ENCODE measurements at places on chromosomes 1 and 21.

DNA sequence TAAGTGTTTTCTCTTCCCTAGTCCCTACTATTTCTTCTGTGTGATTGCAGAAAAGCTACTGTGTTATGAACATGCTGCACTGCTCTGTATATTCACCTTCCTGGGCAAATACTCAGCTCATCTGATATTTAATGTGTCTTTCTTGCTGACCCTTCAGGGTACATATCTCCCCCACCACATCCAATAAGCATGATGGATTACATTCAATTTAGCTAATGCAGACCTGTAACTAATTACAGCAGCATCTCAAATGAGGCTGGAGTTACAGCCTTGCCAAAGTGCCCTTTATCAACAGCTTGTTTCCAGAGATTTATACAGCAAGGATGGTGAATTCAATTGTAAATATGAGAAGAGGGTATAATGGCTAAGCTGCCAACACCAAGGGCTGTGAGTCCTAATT, 144.0 kb downstream of the KCNH1 start:
- no peak for DNase-seq

GRCh38 chr1:2986549-2987305, 34.5 kb upstream of the ACTRT2 start:
- DNase-seq = no peak

DNA sequence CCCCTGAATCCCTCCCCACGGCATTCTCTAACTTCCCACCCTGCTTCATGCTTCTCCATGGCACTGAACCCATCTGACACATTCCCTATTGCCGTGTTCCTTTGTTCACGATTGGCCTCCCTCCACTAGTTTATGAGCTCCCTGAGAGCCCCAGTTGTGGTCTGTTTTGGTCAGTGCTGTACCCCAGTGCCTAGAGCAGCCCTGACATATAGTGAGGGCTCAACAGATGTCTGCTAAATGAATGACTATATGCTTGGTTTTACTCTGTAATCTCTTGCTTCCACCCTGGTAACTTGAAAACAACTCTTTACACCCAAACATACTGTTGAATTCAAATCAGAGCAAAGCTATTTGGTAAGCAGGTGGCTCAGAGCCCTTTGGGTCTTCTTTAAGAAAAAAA, 171.1 kb upstream of the EDN2 start:
- DNase-seq = no peak

- DNase-seq = no peak
Observed at GRCh38 chr1:224500796-224501195, 66.2 kb upstream of the WDR26 start.

DNA sequence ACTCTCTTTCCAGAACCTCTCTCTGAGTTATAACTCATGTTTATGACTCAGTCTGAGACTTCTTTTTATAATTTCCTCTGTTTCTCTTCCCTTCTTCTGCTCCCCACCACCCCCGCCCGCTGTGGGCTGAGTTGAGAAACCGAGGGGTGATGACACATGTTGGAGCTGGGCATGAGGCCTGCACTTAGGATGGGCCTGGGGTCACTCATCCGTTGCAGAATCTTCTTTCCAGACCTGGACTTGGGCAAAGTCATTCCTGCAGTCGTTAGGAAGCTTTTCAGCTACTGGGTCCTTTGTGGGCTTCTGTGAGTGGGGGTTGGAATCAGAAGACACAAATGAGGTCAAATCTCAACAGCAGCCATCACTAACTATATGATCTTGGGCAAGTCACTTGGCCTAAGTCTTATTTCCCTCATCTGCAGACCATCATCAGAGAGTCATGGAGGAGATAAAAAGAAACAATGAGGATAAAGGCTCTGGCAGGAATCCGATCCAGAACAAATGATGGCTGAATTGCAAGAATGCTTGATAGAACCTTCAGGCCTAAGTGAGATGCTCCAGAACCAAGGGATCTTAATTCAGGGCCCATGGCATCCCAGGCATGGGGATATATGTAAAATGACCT, 53.4 kb downstream of the RPS6KA1 start:
- no peak for DNase-seq

DNA sequence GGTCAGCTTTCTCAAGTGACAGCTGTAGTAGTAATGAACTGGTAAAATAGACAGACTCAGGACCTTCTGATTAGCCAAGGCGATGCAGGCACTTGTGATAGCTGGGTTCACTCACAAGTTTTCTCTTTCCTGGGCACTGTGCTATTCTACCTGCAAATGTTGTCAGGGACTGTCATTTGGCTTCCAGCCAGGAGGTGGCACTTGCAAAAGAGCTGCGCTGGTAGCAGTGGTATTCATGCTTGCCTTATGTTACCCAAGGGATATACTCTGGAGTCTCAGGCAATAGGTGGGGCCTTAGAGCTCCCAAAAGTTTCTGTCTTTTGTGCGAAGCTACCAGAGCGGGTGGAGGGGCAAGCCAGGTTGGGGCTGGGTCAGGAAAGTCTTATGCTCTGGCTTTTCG, 23.5 kb downstream of the IFI44 start:
- DNase-seq = peak; percentile 47

DNA sequence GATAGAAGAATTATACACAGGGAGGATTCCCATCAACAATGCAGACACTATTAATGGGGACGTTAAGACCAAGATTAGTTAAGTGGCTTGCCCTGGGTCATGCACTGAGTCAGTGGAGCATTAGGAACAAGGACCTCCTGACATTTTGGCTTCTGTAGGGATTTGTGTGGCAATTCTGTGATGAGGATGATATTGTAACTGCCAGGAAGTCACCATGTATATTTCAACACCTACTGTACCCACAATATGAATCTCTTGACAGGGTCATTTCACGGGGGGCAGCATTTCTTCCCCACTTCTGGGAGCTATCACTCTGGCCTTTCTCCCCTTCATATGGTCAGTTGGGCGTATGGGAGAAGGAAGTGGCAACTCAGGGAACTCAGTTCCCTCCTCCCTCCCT, 134.9 kb downstream of the RUNX1 start:
- no peak for DNase-seq

DNA sequence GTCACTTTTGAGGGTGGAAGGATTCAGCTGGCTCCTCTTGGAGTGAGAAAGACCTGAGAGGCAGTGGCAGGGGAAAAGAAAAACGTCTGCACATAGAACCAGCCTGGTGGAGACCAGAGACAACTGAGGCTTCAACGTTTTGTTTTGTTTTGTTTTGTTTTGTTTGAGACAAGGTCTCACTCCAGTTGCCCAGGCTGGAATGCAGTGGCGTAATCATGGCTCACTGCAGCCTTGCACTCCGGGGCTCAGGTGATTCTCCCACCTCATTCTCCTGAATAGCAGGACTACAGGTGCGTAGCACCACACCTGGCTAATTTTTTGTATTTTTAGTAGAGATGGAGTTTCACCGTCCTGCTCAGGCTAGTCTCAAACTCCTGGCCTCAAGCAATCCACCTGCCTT, 12.3 kb downstream of the SHISAL2A start:
- no peak for DNase-seq

DNA sequence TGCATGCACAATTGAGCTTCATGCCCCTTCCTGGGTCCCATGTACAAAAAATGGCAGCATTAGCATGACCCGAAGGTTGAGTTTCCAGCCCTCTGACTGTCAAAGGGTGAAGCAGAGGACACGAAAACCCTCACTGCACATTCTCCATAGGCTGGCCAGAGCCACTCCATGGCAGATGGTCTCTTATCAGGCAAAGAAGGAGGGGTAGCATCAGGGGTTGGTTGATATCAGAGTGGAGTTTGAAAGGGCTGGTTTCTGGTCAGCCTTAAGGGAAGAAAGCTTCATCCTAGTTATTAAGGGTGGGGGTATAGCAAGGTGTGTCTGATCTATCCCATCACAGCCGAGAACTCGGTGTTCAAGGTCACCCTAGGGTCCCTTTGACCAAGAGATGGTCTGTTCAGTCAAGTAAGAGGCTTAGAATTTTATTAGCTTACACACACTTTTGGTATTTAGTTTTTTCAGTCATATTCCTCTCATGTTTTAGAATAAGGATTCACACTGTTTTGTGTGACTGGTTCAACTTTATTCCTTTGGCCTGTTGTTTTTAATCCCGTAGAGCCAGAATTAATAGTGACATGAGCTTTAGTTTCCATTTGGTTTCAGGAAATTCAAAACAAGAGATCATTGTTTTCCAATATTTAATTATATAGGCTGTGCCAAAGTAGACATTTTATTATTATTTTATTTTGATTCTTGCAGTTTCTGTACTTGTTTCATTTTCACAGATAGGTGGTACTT, 199.9 kb upstream of the FMN2 start:
- no peak for DNase-seq

GRCh38 chr1:54176621-54177327, 23.1 kb downstream of the CYB5RL start:
- DNase-seq = no peak

DNA sequence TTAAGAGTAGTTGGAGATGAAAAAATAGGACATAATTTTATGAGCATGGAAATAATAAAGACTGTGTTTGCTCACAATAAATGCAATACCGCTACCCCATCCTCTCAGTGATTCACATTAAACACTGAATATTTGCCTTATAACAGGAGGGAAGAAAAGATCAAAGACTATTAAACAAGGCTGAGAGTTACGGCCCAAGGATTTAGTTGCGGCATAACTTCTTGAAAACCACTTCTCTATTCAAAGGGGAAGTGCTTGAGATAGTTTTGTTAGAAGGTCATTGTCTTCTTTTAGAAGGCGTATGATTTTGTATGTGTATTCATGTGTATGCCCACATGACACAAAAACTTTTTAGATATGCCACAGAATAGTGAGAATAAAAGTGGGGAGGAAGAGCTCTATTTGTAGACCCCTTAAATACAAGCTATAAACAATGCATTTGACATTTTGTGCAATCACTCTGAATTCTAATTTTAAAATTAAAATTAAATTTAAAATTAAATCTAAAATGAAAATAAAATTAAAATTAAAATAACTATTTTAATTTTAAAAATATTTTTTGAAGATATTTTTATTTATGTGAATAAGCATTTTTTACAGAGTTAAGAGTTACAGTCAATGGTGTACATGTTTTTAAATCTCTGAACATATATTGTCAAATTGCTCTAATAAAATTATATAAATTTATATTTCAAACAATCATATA, 986.6 kb upstream of the ADAMTS5 start:
- no peak for DNase-seq

GRCh38 chr1:211578640-211579439, at the start of gene SLC30A1:
SLC30A1 (minus strand) TSS chr1:211579161; CDS start chr1:211578612, 549 bp downstream.
- DNase-seq = peak; percentile 100

- peak; percentile 56 for DNase-seq
Observed at GRCh38 chr21:14685568-14685967, 139.5 kb upstream of the SAMSN1 start.

DNA sequence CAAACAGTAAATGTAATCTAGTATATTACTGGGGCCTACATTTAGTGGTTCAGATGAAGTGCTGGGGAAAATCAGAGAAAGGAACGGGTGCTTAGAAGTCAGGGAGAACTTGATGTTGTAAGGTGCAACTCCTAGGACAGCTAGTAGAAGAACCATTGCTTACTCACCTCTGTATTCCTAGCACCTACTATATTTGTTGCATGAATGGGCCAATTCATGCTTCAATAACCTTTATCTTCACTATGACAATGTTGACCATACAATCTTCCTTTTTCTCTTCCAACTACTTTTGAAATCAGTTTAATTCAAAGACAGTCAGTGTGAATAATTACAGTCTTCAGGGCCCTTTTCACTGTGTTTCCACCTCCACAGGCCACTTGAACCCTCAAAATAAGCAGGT, 125.0 kb upstream of the DMRTA2 start:
- no peak for DNase-seq

- DNase-seq = no peak
Observed at GRCh38 chr1:206445116-206445515, 25.2 kb upstream of the IKBKE start.

DNA sequence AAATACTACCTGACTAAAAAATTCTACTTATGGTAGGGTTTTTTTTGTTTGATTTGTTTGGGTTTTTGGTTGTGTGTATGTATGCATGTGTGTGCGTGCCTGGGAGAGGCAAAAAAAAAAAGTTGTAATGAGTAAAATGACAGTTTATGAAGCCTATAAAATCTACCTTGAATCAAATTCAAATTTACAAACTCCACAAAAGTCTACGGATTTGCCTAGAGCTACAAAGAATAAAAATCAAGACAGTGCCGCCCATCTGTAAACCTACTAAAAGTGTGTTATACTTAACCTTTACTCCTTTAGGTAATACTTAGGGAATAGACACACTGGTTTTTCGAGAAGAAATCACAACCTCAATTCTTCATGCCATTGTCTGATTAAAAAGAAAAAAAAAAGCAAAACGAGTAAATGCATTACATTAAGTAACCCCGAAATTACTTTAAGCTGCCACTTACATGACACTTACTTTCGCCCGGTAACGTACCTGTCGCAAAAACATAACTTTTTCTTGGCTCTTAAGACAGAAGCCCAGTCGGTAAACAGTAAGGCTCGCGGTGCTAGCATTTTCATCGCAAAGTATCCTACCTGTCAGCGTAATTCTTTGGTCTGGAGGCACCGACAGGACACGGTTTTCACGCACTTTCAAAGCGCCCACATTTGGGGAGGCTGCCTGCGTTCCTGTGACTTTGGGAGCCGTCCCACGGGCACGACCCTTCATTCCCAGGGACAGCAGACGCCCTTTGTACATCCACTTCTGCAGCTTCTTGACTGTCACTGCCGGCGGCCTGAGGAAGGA, 951 bp downstream of the SYDE2 start:
- DNase-seq = no peak

DNA sequence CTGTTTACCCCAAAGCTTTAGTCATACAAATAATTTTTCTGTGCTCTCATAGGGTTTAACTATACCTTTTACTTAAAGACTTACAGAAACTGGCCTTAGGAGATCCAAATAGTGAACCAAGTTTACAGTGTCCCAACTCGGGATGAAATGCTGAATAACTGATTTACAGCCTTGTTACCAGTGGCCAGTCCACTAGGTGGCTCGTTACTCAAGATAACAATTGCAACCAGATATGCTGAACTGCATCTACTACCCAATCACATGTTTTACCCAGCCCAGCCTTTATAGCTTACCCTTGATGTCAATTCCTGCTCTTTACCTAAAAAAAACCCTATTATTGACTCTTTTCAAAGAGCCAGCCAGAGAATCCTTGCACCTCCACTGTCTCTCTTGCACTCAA, 1148.8 kb upstream of the ADGRL4 start:
- no peak for DNase-seq

- DNase-seq = no peak
Observed at GRCh38 chr1:170067253-170067819, 7.2 kb downstream of the KIFAP3 start.

- DNase-seq = no peak
Observed at GRCh38 chr1:190578017-190578416, 100.4 kb upstream of the BRINP3 start.

DNA sequence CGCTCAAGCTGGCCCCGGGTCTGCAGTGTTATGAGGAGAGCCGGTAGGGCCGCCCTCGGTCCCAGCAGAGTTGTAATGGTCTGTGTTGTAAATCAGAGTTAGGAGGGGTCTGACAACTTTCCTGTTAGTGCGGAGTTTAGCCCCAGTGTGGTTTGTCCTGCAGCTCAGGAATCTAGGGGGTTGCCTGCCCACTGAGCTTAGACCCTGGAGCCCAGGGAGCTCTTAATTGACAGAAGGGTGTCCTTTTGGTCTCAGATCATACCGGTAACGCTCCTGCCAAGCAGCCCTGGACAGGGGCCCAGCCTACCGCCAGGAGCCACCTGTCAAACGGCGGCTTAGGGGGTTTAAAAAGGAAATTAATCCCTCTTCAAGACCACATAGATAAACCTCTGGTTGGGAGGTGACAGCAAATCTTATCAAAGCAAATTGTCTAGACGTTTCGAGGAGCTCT, 164.4 kb downstream of the DYRK1A start:
- DNase-seq = no peak

All from RPMI8226 (cell line).